ENCODE measurements at places on chromosomes 5 and 9.

- no peak for DNase-seq
These were observed 174.6 kb downstream of the ADAMTS6 start for GRCh38 chr5:65307088-65307487.

- DNase-seq, result no peak
These were observed 148.8 kb upstream of the TNPO1 start for GRCh38 chr5:72667708-72668107.

DNA sequence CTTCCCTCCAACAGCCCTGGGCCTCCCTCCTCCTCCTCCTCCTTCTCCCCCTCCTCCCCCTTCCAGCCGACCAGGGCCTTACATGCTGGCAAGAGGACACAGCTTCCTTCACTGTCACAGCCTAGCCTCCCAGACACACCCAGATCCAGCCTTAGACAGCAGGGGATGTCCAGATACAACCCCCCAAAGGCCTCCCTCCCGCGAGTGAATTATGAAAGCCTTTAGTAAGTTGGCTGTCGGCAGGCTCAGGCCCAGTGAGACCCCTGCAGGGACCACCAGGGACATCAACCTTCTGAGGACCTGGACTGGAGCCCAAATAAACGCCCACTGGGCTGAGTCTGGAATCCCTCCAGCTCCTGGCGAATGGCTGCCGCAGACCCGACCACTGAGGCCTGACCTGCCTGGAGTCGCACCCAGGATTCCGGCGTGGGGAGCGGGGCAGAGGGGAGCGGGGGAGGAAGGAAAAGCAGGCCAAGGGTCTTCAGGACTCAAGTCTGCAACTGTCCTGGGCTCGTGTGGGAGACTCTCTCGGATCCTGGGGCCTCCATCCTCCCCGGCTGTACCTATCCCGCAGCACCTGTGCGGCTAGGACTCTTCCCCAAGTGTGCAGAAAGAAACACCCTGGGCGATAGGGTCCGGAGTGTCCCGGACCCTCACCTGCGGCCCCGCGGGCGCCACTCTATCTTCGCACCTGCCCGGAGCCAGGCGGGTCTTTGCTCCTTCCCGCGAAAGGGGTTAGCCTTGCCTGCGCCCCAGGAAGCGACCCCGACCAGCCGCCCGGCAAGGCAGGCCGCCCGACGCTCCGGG, 705 bp downstream of the SEPTIN8 start:
- peak; percentile 39 for DNase-seq

DNA sequence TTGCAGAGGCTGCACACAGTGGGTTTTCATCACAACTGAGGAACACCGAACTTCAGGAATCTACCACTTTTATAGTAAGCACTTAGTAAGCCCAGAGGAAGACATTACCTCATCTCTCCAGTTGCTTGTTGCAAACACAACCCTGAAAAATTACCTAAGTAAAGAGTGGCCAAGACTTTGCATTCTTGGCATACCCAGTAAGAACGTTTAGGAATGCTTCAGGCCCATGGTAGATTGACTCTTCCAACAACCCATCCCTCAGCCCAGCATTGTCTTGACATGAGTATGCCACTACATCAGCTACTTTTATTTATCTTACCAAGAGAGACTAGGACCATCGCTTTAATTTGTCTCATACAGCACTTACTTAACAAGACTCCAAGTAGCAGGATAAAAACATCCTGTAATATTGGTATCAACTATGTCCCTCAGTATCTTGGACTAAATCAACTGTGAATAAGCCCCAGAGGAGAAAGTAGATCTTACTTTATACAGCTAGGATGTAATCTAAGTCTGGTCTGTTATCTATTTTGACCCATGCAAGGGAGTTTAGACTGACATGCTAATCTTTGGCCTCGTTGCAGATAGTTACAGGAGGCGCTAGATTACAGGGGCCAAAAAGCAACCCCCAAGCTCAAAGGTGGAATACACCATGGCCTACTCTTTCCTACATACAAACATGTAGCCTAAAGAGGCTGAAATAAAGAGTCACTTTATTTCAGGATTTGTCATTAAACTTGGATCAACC, 114.9 kb downstream of the INVS start:
- no peak for DNase-seq

DNA sequence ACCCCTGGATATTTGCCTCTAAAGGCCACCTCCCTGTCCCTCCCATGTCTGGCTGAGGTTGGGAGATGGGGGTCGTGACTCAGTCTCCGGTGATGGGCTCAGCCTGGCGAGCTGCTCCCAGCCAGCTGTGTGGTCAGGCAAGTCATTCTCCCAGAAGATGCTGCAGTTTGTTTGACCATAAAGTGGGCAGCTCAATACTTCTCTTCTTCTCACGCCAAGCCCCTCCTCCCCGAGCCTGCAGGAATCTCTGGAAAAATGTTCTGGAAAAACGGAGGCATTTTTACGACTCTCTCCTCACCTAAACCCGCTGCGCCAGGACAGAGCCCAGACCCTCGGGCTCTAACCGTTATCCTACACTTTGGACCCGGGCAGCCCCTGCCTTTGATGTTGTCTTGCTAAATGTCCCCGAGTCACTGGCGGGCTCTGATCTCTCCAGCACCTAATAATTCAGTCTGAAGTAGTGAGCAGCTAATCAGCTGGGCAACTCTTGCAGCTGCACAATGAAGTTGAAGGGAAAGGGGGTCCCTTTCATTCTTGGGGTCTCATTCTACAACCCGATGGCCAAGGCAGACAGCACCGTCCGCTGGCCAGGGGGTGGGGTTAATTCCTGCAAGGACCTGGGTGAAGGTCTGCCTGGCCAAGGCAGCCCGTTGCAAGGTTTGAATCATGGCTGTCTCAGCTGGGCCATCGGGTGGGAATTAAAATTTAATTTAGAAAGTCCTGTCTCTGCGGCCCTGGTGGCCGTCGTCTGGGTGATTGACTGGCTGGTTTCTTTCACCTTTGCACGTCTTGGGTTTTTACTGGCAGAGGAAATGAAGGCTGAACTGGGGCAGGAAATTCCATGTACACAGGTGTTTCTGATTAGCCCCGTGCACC, 12.3 kb downstream of the DCANP1 start:
- DNase-seq, result no peak

DNA sequence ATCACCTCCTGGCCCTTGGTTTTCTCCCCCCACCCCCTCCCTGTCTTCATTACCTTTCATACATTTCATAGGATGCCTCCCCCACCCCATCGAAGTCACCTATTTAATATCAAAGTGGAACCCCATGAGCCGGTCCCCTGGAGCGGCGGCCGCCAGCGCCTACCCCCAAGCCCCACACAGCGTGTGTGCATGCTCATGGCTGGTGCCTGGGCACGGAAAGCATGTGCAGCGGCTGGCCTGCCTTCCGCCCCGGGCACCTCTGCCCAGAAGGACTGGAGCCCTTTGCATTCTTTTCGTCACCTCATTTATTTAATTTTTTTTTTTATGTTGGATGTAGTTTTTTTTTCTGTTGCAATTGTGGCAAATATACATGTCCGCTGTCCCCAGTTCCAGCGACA, 116.2 kb downstream of the WNK2 start:
- DNase-seq, result no peak

DNA sequence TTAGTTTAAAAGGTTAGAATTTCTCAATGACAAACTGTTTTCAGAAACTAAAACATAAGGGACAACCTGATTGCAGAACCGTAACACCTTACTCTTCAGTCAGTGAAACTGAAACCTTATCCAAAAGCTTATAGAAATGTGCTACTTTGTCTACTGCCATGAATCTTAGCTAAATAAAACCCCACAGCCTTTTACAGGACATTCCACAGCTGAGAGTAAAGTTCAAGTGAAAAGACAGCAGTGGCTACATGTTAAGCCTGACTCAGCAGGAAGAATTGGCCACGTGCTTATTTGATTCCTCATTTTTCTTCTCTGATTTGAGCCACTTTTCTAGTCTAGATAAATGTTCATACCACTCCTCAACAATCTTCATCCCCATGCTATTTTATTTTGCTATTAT, 278.7 kb upstream of the ISL1 start:
- no peak for DNase-seq

Data from NB4 (cell line).